Articular chondrocyte of knee joint (primary cell): ENCODE measurements at places on chromosomes 6 and 20. TPM values are rescaled to one million over a fixed set of nuclear protein-coding genes. Genes with fewer than 3 reads are reported as not detected.

Gene OR12D3
- not detected in 2 replicates for total RNA-seq

Gene DEFB112
- total RNA-seq: not detected in 2 replicates

Gene RPP40
- total RNA-seq: 14.9 and 15.9 TPM in 2 replicates

Gene ACTL10
- 1.7 and 2.1 TPM in 2 replicates for total RNA-seq

Gene RBPJL
- not detected in 2 replicates for total RNA-seq

Gene TAAR8
- not detected in 2 replicates for total RNA-seq

Gene BTNL2
- total RNA-seq: not detected in 2 replicates

Gene GSTA2
- not detected in 2 replicates for total RNA-seq

Gene ME1
- total RNA-seq: 20.4 and 25.3 TPM in 2 replicates

Gene GTSF1L
- not detected in 2 replicates for total RNA-seq

Gene COL12A1
- 4,371 and 4,738 TPM in 2 replicates for total RNA-seq

Gene B3GAT2
- total RNA-seq: under 0.01 TPM in 2 replicates

Gene ZSCAN23
- 2.5 and 5.9 TPM in 2 replicates for total RNA-seq

Gene DLL1
- 0.32 and 1.0 TPM in 2 replicates for total RNA-seq

Gene AVP
- total RNA-seq: not detected in 2 replicates

Gene SLC22A2
- total RNA-seq: 0.11 TPM in 1 of 2 replicates, not detected in the other

Gene KHDC1L
- total RNA-seq: 0.26 and 0.54 TPM in 2 replicates

Gene TREML2
- total RNA-seq: under 0.01 TPM in 1 of 2 replicates, not detected in the other

Gene HRH3
- not detected in 2 replicates for total RNA-seq

Gene GNRH2
- total RNA-seq: 0.22 TPM in 1 of 2 replicates, not detected in the other

Gene HLA-DOA
- 0.11 TPM in 1 of 2 replicates, not detected in the other for total RNA-seq

Gene DDR1
- total RNA-seq: 16.7 and 22.2 TPM in 2 replicates

Gene MAK
- 0.13 TPM in 1 of 2 replicates, not detected in the other for total RNA-seq

Gene KCNG1
- 1.1 and 3.4 TPM in 2 replicates for total RNA-seq

Gene SLC35F1
- under 0.01 TPM in 1 of 2 replicates, not detected in the other for total RNA-seq

Gene MEP1A
- not detected in 2 replicates for total RNA-seq

Gene MUCL3
- not detected in 2 replicates for total RNA-seq

Gene YTHDF1
- total RNA-seq: 25.6 and 28.1 TPM in 2 replicates

Gene SLC44A4
- total RNA-seq: 0.22 TPM in 1 of 2 replicates, not detected in the other

Gene VWA7
- 1.0 and 1.9 TPM in 2 replicates for total RNA-seq

Gene TGM3
- total RNA-seq: 0.39 and 0.43 TPM in 2 replicates

Gene RAB32
- total RNA-seq: 123 and 133 TPM in 2 replicates

Gene COL9A3
- total RNA-seq: 0.86 and 1.0 TPM in 2 replicates

Gene NKX2-4
- not detected in 2 replicates for total RNA-seq

Gene RAB23
- total RNA-seq: 181 and 201 TPM in 2 replicates

Gene TMEM217
- 2.6 and 3.3 TPM in 2 replicates for total RNA-seq

Gene TRAPPC3L
- total RNA-seq: 0.11 and 0.13 TPM in 2 replicates

Gene SDCBP2
- total RNA-seq: 1.7 TPM in 2 replicates

Gene DUSP15
- total RNA-seq: 1.5 and 1.6 TPM in 2 replicates

Gene TENT5A
- total RNA-seq: 96.5 and 118 TPM in 2 replicates

Gene EYS
- total RNA-seq: under 0.01 TPM in 2 replicates

Gene SRMS
- total RNA-seq: not detected in 2 replicates

Gene ARMC2
- total RNA-seq: 2.8 and 4.2 TPM in 2 replicates
